ENCODE measurements at places on chromosomes 2 and 18.

- DNase-seq, result no peak
Observed at GRCh38 chr2:99802734-99803133, 312.9 kb upstream of the REV1 start.

DNA sequence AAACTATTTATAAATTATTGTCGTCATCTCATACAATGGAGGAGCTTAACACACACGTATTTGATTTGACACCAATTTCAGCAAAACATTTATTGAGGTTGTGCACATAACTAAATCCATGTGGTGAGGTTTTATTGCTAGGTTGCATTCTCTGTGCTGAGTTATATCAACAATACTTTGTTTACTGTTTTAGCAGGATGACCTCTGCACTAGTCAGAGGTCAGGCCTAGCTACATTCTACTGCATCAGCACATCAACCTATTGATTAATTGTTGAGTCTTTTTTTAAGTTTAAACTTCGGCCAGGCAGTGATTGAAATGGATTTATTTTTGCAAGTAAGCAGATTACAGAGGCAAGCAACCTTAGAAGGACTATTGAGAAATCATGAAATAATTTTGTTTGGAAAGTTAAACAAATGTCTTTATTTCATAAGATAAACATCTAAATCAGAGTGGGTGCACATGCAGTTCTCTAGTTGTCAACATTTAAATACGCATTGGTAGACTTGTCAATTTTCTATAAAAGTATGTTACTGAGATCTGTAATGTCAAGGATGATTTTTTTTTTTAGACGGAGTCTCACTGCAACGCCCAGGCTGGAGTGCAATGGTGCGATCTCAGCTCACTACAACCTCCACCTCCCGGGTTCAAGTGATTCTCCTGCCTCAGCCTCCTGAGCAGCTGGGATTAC, 75.2 kb upstream of the CD28 start:
- DNase-seq, result no peak

DNA sequence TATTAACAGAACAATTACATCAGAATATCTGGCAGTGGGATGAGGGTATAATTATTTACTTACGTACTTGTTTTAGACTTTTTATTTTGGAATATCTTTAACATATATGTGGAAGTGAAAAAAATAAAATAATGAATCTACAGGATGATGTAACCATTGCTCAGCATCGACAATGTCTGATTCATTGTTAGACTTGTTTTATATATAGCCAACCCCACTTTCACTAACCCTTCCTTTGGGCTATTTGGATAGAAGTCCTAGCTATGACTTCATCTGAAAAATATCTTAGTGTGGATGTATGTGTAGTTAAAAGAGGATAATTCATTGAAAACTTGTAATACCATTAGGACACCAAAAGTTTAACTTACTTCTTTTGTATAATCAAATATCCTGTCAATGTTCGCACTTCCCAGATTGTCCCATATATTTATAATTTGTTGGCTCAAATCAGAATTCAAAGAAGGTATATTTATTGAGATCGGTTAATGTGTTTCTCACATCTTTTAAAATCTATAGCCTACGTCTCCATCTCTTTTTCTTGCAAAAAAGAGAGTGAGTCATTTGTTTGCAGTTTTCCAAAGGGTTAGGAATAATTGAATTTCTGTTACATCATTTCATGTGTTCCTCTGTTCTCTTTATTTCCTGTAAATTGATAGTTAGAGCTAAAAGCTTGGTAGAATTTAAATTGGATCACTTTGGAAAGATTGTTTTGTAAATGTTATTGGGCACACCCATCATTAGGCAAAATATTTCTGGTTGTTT, 506.1 kb upstream of the FAM98A start:
- no peak for DNase-seq

GRCh38 chr2:133658020-133658903, 90.0 kb upstream of the NCKAP5 start:
- no peak for DNase-seq

GRCh38 chr2:191678437-191679100, 633 bp downstream of the NABP1 start:
- DNase-seq, result peak; percentile 56

DNA sequence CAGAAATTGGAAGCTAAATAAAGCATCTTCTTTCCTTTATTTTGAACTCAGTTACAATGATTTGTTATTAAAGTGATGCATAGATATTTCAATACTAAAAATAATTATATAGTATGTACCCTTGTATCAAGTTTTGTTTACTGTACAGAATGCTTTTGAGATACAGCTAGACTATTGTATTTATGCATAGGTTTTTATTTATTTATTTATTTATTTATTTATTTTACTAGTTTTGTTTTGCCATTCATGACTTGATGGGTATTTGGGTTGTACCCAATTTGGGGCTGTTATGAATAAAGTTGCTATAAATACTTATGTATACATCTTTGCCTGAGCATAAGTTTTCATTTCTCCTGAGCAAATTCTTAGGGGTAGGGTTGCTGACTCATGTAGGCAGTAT, 118.7 kb upstream of the NXPH2 start:
- no peak for DNase-seq

DNA sequence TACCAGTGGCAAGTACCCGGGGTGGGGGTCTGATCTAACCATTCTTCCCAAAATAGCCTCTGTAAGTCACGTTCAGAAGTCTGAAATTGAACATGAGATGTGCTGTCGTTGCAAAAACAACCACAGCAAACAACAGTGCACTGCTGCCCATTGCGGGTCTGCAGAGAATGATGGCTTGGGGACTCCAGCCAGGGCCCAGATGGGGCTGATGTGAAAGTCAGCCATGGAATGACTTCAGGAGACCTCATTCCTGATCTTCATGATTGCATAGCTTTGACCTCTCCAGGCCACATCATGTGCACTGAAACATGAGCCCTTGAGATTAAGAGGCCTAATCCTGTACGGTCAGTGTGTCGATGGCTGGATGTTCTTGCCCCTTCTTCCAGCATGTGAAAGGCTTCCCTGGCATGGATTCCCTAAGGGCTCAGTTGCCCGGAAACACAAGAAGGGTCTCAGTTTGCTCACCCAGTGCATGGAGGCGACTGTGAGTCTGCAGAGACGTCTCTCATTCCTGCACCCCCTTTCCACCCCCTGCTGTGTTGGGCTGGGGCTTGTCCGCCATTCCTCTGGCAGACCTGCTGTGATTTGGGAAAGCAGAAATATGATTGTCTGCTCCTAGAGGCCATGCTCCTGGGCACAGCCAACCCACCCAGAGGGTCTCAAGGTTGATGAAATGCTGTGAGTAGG, 191.6 kb downstream of the SEPTIN10 start:
- no peak for DNase-seq

DNA sequence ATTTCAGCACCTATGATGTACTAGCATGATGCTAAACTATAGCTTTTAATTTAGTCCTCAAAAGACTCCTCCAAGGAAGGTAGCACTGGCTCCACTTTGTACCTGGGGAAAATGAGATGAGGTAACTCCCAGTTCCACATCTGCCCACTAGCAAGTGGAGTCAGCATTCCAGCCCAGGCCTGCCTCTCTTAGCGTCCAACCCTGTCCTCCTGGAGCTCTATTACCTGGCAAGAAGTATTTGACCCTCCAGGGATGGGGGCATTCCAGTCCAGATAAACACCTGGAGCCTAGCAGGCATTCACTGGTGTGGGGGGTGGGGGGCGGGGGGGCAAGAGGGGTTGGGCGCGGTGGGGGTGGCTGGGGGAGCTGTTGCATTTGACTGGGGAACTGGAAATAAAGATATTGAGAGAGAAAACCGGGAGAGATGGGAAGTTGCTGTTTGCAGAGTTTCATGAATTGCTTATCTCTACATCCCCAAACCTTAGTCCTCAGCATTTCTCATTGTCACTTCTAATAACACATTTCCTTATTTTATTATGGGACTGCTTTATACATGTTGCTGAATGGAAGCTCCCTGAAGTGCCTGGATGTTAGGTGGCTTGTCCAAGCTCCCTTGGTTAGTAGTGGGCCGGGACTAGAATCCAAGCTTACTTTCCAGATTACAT, 22.0 kb upstream of the FZD5 start:
- DNase-seq, result no peak

DNA sequence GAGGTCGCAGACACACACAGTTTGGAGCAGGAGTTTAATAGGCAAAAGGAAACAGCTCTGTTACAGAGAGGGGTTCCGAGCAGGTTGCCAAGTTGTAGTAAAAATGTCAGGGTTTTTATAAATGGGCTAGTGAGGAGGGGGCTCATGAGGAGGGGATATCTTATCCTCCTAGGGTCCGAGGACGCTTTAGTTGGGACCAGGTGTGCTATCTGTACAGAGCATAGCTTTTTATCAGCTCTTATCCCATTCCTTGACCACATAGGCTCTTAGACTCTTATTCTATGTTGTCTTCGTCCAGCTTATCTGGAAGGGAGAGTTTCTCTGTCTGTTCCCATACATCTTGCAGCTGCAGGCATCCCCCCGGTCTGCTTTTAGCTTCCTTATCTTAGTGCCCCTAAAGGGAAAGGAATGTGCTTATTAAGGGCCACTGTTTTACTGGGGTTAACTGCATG, 44.7 kb downstream of the PDK1 start:
- no peak for DNase-seq

DNA sequence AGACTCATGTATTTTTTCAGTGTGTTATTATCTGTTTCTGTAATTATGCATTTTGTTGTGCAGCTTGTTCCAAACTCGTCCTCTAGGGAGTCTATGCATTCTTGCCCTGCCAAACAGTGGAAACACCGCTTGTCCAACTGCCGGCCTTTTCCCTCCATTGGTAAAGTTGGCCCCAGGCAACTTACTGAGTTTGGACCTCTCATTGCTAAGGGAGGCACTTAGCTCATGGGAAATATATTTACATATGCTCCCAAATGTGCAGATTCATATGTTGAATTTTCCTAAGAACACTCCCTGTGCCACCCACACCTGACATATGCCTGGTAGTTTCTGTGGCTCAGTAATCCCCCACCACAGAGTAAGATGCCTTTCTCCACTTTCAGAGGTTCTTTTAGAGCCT, 98.0 kb downstream of the TMEM185B start:
- DNase-seq, result no peak

Measured in activated CD8-positive, alpha-beta memory T cell treated with anti-CD3 and anti-CD28 coated beads for 48 hours (primary cell).